ENCODE measurements at places on chromosomes 1 and 21.
A peak's percentile ranks its signal among the peaks of the same experiment; 100 is the strongest.

DNA sequence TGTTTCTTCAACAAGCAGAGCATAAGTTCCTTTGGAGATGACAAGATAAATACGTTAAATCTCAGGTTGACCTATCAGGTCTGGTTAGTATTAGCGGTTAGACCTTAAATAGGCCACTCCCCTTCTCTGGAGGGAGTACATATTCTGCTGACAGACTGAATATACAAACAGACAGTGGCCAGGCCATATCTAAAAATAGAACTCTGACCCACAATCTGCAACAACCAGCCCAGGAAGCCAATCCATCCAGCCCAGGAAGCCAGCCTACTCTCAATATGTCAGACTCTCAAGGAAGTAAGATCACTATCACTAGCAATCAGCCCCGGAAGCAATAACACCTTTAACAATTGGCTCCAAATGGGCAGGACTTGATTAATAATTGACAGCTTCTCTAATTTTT is 6.7 kb downstream of the IL20 start:
- DNase-seq, result no peak

- DNase-seq, result peak; percentile 31
These were observed 35.5 kb downstream of the MAN1C1 start for GRCh38 chr1:25651824-25652741.

GRCh38 chr1:185433667-185434066 is 116.6 kb upstream of the IVNS1ABP start:
- no peak for DNase-seq

GRCh38 chr1:27491748-27492700 is 2.1 kb upstream of the WASF2 start:
- no peak for DNase-seq

GRCh38 chr1:67468066-67468718 is 38.0 kb upstream of the SERBP1 start:
- no peak for DNase-seq

- DNase-seq, result no peak
These were observed 72.5 kb downstream of the PLPPR5 start for GRCh38 chr1:98932184-98932583.

- DNase-seq, result no peak
These were observed 99.4 kb downstream of the SUSD4 start for GRCh38 chr1:223264529-223264928.

DNA sequence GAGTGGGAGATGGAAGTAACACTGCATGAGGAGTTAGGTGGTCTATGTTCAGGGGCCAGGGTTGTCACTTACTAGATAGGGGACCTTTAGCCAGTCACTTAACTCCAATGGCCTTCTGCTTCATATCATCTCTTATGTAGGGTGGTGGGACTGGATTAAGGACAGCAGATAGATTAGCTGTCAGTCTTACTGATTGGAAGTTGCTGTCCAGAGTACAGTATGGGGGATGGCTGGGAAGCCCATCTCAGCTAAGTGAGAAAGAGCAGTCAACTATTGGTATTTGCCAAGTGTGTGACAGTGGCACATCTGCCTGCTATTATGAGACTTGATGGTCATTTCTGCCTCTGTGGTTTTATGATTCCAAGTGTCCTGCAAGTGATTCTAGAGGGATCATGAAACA is 130.9 kb downstream of the FGGY start:
- DNase-seq, result no peak

GRCh38 chr1:55021942-55022546 is 17.3 kb upstream of the PCSK9 start:
- peak; percentile 88 for DNase-seq

- no peak for DNase-seq
These were observed 53.1 kb upstream of the GPR37L1 start for GRCh38 chr1:202069662-202070061.

GRCh38 chr1:165290148-165290547 is 66.4 kb downstream of the LMX1A start:
- no peak for DNase-seq

DNA sequence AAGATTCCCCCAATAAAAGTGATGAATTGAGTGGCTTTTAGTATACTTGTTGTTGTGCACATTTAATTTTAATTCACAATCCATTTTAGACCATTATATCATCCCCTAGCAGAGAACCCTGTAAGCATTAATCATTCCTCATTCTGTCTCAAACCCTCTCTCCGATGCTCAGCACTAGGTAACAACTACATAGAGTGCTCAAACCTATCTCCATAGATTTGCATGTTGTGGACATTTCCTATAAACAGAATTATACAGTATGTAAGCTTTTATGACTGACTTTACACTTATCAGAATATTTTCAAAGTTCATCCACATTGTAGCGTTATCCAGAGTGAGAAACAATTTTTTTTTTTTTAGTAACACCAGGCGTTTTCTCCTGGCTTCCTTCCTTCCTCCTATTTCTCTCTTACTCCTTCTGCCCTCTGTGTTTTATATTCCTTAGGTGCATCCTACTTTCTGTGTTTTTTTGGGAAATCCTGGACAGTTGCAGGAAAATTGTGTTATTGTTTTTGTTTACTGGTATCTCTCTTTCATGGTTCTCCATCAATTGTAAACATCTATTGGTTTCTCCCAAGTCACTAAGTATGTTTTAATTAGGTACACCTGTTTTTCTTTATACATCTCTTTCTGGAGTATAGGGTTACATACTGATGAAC is 1528.0 kb upstream of the TPTE start:
- no peak for DNase-seq

Measured in SJSA1 (cell line).